ENCODE measurements at places on chromosomes 7 and 10.

DNA sequence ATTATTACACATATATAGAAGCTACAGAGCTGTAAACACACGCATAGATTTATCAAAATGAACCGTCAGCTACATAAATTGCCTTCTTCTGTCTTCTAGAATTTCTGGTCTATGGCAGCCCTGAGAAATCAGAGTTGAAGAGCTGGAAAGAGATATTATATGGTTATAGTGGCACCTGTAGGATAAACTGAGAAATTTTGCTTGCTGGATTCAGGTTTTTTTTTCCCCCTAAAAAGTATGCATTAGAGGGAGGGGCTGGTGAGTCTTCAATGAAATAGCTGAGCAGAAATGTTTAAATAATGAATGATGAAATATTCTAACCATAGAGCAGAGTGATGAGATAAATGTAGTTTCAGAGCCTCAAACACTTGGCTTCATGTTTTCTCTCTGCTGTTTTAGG is 78.0 kb upstream of the DYNC1I1 start:
- DNase-seq = no peak

- no peak for DNase-seq
Measured at GRCh38 chr7:2040201-2040892, 192.4 kb downstream of the MAD1L1 start.

DNA sequence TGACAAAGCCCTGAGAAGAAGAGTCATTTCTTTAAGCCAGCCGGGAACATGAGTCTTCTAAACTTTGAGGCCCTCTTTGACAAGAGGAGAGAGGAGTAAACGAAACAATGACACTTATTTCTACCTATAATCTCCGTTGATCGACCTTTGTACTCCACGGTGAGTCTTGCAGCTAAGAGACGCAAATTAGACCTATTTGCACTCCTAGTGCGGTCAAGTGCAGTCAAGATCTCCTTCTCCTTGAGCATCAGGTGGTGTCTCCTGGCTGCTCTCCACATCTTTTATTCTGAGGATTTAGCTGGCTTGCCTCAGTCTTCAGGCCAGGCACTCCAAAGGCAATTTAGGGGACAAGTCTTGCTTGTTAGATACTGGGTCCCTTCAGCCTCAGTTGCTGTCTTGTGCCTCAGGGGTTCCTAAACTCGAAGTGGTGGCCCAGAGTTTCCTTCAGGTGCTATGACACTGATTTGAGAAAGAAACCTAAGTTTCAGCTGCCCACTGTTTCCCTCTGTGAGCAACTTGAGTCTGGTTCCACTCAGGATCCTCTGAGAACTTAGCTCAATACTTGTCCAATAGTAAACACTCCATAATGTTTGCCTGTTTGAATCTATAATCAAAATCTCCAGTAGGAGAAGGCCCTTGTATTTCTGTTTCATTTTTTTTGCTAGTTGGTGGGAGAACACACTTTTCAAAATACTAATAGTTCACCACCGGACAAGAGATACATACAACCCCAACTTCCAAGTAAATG is 312.9 kb downstream of the RNLS start:
- DNase-seq = no peak

GRCh38 chr10:33212061-33212748 is 122.3 kb downstream of the NRP1 start:
- no peak for DNase-seq

GRCh38 chr7:22782616-22783232 is 39.9 kb downstream of the TOMM7 start:
- DNase-seq = peak; percentile 59

- no peak for DNase-seq
Measured at GRCh38 chr7:31445686-31446355, 68.1 kb upstream of the ITPRID1 start.

GRCh38 chr7:98599886-98600285 is 17.2 kb upstream of the NPTX2 start:
- no peak for DNase-seq

DNA sequence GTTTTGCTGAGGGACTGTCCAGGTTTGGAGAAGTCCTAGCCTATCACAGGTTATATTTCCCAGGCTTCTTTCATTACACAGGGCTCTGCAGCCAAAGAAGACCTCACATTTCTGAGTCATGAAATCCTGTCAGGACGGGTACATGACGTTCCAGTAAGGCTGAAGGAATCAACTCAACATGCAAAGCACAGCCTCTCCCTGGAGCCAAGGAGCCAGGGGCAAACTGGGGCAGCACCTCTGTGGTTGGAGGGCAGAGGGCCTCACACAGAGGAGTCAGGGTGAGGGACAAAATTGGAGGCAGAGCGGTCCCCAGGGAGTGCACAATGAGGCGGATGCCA is 116.3 kb upstream of the GDF10 start:
- DNase-seq = no peak

GRCh38 chr7:35544028-35544742 is 150.8 kb downstream of the HERPUD2 start:
- no peak for DNase-seq

- DNase-seq = no peak
Measured at GRCh38 chr7:130614449-130614848, 54.1 kb downstream of the COPG2 start.

GRCh38 chr7:30778255-30779025 is 7.2 kb downstream of the MINDY4 start:
- DNase-seq = no peak

- DNase-seq = no peak
Measured at GRCh38 chr7:101784292-101785127, 32.9 kb upstream of the CUX1 start.

DNA sequence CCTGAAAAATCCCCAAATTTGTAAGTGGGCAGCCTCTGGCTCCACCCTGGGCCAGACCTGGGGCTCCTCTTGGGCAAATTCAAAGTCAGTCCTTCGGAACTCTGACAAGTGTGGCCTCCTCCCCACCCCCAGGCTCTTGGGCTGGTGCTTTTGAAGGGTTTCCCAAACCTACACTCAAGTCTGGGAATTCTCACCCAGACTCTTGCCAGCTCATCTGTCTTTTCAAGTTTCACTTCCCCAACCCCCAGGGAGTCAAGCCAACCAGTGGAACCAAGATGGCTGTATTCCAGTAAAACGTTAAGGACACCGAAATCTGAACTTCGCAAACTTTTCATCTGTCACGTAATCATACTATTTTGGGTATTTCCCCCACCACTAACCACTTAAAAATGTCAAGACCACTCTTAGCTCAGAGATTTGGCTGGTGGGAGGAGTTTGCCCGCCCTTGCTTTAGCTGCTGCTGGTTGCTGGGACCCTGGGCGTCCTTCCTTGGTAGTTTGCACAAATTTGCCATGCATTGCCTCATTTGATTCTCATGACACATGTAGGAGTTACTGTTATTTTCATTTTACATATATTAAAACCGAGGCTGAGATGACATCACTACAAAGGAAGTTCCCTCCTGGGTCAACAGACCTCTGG is 1.7 kb upstream of the MYO1G start:
- no peak for DNase-seq

- peak; percentile 46 for DNase-seq
Measured at GRCh38 chr10:49592726-49593563, 17.2 kb upstream of the SLC18A3 start.

DNA sequence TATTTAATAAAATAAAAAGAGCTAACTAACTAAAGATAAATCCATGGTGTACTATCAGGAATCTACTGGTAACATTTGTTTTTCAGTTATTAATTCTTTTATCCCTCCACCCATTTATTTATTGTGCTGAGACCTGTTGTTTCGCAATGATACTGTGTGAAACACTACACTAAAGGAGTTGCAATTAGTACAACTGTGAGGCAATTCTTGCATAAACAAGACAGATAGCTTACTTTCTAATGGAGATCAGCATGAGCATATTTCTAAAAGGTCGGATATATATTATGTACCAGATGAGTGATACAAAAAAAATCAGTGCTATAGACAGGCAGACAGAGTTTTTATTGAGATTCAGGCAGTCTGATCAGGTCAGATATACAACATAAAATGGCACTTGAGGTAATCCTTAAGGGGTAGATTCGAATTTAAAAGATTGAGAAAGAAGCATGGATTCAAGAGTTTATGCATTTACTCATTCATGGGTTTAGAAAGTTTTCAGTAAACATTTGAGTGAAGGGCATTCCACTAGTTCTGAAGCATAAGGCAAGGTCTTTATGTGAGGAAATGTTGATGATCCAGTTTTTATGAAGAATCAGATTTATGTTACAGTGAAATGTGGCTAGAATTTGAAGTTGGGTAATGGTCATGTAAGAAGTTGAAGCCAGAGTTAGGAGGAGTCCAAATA is 147.6 kb downstream of the POLR1F start:
- DNase-seq = no peak

Measured in HuH-7.5 (cell line).